HFFc6 (cell line): ENCODE measurements at places on chromosomes 5 and 9. TPM values are rescaled to one million over a fixed set of nuclear protein-coding genes. Genes with fewer than 3 reads are reported as not detected.

ANKRD34B gene
- not detected in 3 replicates for total RNA-seq

UCK1 gene
- total RNA-seq = 18.8 and 22.6 TPM in 2 replicates

FRRS1L gene
- not detected in 3 replicates for total RNA-seq

EPB41L4B gene
- total RNA-seq = 0.13 to 0.37 TPM in 2 of 3 replicates, not detected in the other

SPATA31A7 gene
- not detected in 3 replicates for total RNA-seq

SLCO6A1 gene
- total RNA-seq = not detected in 3 replicates

DNA sequence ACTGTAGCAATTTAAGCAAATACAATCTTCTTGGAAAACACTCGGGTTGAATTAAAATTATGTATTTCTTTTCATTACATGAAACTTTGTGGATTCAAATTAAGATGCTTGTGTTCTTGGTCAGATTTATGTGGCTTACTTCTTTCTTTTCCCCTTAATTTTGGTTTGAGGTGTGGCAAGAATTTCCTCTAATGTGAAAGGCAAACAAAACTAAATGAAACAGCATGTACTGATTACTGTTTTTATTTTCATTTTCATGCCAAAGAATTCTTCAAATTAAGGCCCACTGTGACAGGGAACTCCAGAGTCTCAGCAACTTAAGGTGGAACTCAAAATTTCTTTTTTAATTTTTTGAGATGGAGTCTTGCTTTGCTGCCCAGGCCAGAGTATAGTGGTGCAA, at the start of gene OMD:
TSS of gene OMD (minus strand) at position 132 of the 400 bp plus-strand sequence. CDS start 6,913 bp downstream, outside the sequence.
- no peak for DNase-seq
- H3K4me1 ChIP-seq = peaks cover 33% of the 10 kb centered on the region
- no peaks in the 10 kb centered on the region for H3K36me3 ChIP-seq
- H3K4me3 ChIP-seq = peak within 1 kb of the TSS; percentile 53
- H3K27me3 ChIP-seq = no peaks in the 10 kb centered on the region; the same call in 1 of the 2 replicates

GRCh38 chr9:101707721-101708120, 30.7 kb downstream of the GRIN3A start:
- no peaks in the 10 kb centered on the region for H3K4me1 ChIP-seq
- no peaks in the 10 kb centered on the region; the same call in 1 of the 2 replicates for H3K27me3 ChIP-seq
- no peak overlapping the region for H3K27ac ChIP-seq

DNA sequence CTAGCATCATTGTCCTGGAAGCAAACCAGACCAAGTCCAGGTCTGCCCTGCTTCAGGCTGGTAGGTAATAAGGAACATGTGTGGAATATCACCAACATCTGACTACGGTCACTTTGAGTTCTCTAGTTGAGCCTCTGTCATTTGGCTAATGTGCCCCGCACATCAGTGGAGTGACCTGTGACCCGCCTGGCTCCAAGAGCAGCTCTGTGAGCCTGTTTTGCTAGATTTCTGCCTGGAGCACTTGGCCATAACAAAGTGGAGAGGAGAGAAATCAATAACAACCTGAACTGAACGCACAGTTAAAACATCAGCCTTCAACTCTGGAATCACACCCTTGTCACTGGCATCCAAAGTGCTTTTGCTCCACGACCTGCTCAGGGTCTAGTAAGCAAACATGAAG, 115.7 kb downstream of the PPP2R2B start:
- H3K27me3 ChIP-seq = no peaks in the 10 kb centered on the region; the same call in 1 of the 2 replicates
- no peaks in the 10 kb centered on the region for H3K4me1 ChIP-seq
- no peak overlapping the region for H3K27ac ChIP-seq
- H3K36me3 ChIP-seq = no peaks in the 10 kb centered on the region

GRCh38 chr9:70101265-70101664, 57.6 kb downstream of the MAMDC2 start:
- no peak overlapping the region for H3K27ac ChIP-seq
- H3K36me3 ChIP-seq = no peaks in the 10 kb centered on the region; the same call in 1 of the 2 replicates
- peak; percentile 52 for DNase-seq
- H3K4me3 ChIP-seq = no peak overlapping the region
- H3K4me1 ChIP-seq = peaks cover 18% of the 10 kb centered on the region
- H3K27me3 ChIP-seq = peaks cover 2% of the 10 kb centered on the region; the same call in 1 of the 2 replicates

GRCh38 chr9:133204993-133205336, 4.1 kb downstream of the OBP2B start:
- no peaks in the 10 kb centered on the region for H3K36me3 ChIP-seq
- H3K27ac ChIP-seq = no peak overlapping the region
- DNase-seq = no peak
- H3K4me1 ChIP-seq = no peaks in the 10 kb centered on the region
- no peak overlapping the region for H3K4me3 ChIP-seq
